Activated CD8-positive, alpha-beta memory T cell treated with anti-CD3 and anti-CD28 coated beads, Interleukin-2, amount 10 ng/mL, durations not matched to agents 7 days and 5 days (primary cell): ENCODE measurements at places on chromosomes 5 and 9. TPM values are rescaled to one million over a fixed set of nuclear protein-coding genes. Genes with fewer than 3 reads are reported as not detected.

PCDHA2 gene
- total RNA-seq, result not detected

FST gene
- total RNA-seq, result 0.49 TPM

ACO1 gene
- 9.9 TPM for total RNA-seq

RANBP17 gene
- not detected for total RNA-seq

GRCh38 chr9:129142138-129142935 lies 31.1 kb downstream of the PTPA start:
- DNase-seq, result no peak

SLC45A2 gene
- 0.21 TPM for total RNA-seq

ZNF474 gene
- total RNA-seq, result 0.35 TPM

TSSK1B gene
- total RNA-seq, result not detected

ADAMTS12 gene
- not detected for total RNA-seq

DNA sequence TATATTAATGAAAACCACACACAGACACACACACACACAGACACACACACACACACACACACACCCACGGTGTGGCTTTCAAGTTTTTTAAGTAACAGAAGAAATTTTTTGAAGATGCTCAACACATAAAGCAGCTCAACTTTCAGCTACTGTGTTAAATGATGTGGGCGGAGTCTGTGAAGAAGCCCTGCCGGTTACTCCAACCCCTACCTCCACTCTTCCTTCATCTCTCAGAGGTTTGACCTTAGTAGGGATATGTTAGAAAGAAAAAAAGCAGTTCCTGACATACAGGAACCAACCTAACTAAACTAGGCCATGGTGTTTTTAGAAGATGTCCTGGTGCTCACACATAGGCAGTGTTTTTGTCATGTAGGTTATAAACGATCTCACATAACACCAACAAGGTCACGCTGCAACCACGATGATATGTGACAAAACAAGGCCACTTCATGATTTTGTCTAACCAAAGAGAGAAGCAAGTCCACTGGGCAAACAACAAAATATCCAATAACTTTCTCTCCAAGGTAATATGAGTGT lies 112.8 kb downstream of the EMB start:
- DNase-seq, result no peak

- no peak for DNase-seq
Observed at GRCh38 chr9:19409401-19410194, 789 bp downstream of the ACER2 start.

RIGI gene
- 27.1 TPM for total RNA-seq

- no peak for DNase-seq
Observed at GRCh38 chr9:125949703-125950460, 202.7 kb downstream of the PBX3 start.
